ENCODE measurements at places on chromosomes 4 and X. TPM values are rescaled to one million over a fixed set of nuclear protein-coding genes. Genes with fewer than 3 reads are reported as not detected.

MMRN1 gene
- 122 TPM for total RNA-seq

VCX3A gene
- total RNA-seq = not detected

FATE1 gene
- total RNA-seq = not detected

AFAP1 gene
- total RNA-seq = 9.2 TPM

DNA sequence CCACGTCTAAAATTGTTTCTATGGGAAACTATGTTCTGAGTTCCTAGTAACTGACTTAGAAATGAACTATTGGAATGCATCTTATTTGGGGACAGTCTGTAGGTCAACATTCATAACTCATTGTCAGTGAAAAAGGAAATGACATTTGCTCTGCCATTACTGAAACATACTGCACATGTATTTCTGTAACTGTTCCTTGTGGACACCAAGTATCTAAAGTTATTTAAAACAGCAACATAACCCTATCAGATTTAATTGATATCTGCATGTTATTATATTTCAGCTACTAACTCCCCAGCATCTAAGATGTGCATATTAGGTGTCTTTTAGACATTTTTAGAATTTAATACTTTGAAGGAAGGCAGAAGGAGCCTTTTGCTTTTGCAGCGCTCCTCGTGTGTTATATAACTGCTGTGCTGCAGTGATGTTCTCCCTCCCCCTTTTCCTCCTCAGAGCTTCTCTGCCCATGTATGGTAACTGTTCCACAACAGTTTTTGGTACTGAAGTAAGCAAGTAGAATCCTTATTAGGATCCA lies 37.2 kb upstream of the TMEM131L start:
- DNase-seq = peak; percentile 33
- no peaks in the 10 kb centered on the region for H3K27me3 ChIP-seq
- H3K27ac ChIP-seq = peak overlapping the region; percentile 41
- no peaks in the 10 kb centered on the region for H3K4me1 ChIP-seq
- H3K36me3 ChIP-seq = no peaks in the 10 kb centered on the region
